ENCODE measurements at places on chromosomes 7 and 10.

GRCh38 chr7:119105381-119105780 lies 880.9 kb downstream of the ANKRD7 start:
- no peak for DNase-seq

DNA sequence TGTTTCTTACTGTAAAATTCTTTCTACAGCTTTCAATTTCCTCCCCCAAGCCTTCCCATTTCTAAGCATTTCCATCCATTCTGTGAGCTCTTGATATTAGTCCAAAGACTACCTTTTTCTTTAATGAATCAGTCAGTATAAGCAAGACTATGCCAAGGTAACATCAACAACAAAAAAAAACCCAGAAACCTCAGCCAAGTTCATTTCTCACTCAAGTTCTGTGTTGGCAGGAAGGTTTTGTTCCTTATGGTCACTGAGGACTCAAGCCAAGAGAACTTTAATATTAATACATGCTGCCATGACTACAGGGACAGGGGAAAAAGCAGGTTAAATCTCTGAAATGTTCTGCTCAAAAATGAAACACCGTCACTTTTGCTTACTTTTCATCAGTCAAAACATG lies 621.2 kb upstream of the NRP1 start:
- DNase-seq = no peak

- no peak for DNase-seq
These were observed 37.1 kb upstream of the ATP6V0A4 start for GRCh38 chr7:138835087-138835486.

DNA sequence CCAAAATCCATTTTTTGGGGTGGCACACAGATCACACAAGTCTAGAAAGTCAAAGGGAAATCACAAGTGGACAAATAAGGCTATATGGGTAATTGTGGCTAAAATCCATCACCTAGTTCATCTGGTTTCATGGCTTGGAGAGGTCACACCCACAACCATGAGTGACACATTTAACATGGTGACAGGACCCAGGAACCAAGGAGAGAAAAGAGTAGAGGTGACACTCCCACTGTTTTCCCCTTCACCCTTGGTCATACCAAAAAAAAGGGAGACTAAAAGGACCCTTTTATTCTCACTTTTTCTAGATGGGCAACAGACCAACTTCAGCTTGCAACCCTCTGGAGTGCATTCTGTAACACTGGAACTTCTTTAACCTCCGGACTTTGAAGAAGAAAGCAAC lies 46.2 kb upstream of the ZNF107 start:
- no peak for DNase-seq

DNA sequence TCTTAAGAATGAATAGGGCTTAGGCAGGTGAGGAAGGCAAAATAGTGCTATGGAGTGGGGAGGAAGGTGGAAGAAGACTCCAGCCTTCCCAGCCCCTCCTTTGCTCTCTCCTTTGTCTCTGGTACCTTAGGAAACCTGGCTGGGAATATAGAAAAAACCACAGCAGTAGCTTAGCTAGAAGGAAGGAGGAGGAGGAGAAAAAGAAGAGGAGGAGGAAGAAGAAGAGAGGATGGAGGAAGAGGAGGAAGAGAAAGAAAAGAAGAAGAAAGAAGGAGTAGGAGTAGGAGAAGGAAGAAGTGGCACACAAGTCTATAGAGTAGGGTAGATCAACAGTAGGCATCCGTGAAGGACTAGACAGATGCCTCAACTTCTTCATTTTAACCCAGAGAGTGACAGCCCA lies 36.5 kb upstream of the FAM180A start:
- DNase-seq = no peak

- DNase-seq = no peak
These were observed 67.7 kb downstream of the TACR2 start for GRCh38 chr10:69348816-69349541.

- DNase-seq = no peak
These were observed 647.2 kb downstream of the GRM8 start for GRCh38 chr7:126605553-126605952.

DNA sequence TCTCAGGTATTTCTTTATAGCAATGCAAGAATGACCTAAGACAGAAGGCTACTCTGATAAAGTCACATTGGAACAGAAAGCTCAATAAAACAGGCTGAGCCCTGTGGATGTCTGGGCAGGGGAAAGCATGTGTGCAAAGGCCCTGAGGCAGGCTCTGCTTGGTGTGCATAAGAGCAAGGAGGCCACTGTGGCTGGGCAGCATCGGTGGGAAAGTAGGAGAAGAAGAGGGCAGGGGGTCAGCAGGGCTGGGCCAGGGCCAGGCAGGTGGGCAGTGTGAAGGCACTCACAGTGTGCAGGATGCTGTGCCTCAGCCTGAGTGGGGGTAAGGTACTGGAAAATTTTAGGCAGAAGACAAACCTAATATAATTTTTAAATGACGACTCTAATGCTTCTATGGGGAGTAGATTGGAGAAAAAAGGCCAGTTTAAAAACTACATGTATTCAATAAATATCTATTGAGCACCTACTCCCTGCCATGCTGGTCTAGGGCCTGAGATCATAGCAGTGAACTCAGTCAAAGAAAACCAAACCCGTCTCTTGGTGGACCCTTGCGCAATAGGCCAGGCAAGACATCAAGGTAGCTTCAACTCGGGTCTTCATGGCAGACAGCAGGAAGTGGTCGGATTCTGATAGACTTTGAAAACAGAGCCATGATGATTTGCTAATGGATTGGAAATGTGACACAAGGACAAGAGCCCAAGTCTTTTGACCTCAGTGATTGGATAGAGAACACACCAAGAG lies 572.3 kb downstream of the TCERG1L start:
- DNase-seq = no peak

- no peak for DNase-seq
These were observed 71.9 kb downstream of the C10orf105 start for GRCh38 chr10:71647526-71648253.

- no peak for DNase-seq
These were observed 210.5 kb upstream of the KLF6 start for GRCh38 chr10:3995302-3996210.

DNA sequence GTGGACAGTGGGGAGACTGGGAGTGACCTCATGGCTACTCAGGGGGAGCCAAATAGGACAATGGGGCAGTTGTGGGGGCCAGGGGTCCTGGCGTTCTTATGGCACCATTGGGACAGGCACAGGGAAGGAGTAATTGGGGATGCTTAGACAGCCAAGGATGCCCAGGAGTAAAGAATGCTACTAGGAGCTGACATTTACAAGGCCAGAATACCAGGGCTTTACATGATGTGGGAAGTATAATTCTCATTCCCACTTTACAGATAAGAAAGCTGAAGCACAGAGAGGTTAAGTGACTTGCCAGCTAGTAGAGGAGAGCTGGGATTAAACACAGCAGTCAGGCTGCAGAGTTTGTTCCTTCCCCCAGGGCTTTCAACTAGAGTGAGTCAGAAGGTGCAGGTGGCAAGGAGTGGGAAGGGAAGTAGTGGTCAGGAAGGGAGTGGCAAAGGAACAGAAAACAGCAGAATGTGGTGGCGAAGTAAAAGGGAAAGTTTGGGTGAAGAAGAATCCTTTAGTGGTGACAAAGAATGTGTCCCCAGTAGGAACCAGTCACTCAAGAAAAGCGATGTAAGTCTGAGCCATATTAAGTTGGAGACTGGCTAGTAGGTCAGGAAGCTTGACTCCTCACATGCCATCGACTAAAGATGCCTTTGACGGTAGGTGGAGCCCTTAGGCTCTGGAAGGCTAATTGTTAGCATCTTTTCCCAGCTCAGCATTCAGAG lies 32.8 kb downstream of the CPVL start:
- no peak for DNase-seq

GRCh38 chr7:34158368-34159153 lies 253.2 kb downstream of the BMPER start:
- no peak for DNase-seq

DNA sequence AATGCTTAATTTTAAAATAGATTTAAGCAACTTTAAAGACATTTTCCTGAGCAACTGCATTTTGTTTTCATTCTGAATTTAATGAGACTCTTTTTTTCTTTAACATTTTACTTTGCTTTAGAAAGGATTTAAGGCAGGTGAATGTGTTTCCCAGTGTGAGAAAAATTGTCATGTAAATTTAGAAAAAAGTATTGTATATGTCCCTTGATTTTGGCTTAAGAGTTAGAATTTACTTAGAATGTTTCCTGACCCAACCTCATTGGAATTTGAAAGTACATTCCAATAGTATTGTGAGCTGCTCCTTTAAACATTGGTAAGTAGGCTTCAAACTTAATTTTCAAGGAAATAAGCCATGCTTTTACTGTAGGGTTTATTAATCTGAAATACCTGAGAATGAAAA lies 110.2 kb downstream of the PTEN start:
- no peak for DNase-seq

Data from C1 segment of cervical spinal cord (tissue), 14 donors.